ENCODE measurements at places on chromosomes 5 and 9.

GRCh38 chr9:20494035-20494434 lies 128.3 kb downstream of the MLLT3 start:
- DNase-seq, result no peak

DNA sequence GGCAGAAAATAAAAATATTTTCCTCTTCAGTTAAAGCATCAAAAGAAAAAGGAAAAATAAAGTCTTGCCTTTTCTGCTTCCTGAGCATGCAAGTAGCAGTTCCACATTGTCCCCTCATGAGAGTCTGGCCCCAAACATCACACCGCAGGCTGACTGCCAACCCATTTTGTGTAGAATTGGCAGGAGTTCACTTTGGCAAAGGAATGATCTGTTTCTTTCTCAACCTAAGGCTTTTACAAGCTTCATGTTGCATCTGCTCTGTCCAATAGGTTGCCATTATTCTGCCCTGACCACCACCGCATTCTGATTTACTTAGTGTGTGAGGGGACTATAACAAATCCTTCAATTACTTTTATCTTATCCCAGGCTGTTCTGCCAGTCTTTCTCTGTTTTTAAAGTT lies 249.5 kb downstream of the ISL1 start:
- no peak for DNase-seq

- DNase-seq, result no peak
Measured at GRCh38 chr5:137581776-137582175, 82.7 kb upstream of the SPOCK1 start.

DNA sequence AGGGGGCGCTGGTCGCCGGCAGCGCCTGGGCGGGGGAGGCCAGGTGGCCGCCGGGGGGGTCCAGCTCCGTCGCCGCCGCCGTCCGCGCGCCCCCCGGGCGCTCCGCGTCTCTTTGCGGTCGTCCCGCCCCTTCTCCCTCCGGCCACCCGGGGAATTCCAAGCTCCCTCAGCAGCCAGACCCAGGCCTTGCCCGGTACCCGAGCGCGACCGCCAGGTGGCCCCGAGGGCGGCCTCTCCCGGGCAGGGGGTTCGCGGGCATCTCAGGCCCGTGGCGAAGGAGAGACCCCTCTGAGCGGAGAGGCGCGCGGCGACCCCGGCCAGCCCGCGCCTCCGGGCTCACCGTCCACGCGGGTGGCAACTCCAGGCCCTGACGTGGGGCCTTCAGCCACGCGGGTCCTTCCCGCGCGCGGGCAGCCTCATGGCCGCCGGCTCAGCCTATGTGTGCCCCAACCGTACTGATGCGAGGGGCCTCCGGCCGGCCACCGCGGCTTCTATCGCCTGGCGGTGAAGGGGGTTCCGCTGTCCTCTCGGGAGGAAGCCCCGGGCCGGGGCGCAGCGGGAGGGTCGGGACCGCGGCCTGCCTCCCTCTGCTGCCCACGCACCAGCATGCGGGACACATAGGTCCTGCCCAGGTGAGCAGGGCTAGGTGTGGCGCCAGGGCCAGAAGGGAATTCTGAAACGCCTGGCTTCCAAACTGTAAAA lies 529 bp upstream of the NRARP start:
- no peak for DNase-seq

DNA sequence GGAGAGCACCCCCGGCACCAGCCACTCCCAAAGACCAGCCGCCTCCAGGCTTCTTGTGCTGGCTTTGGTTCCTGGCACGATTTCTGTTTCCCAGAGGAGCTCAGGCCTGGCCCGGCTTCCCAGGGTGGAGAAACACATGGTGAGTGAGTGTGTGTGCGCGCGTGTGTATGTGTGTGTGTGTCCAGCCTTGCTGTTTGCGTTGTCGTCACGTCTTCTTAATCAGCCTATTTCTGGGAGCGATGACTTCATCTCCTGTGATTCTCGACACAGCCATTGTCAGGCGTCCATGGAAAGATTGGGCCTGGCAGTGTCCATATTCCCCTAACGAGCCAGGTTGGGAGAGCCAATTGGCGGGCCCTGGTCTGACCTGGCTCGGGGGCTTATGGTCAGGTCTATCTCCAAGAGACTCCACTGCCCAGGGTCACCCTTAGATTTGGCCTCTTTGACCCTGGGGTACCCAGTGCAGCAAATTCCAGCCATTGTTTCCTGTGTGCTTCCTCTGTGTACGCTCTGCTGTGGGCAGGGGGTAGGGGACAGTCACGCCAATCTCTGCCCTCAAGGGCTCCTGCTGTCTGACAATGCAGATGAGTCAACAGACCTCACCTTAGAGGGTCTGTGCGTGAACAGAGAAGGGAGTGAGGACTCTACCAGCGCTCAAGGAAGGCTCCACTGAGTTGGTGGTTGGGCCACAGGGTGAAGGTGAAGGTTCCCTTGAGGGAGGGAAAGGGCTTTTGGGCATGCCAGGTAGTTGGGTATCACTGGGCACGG lies 73.8 kb downstream of the DAB2IP start:
- DNase-seq, result no peak

- DNase-seq, result no peak
Measured at GRCh38 chr9:107635101-107635802, 145.7 kb upstream of the KLF4 start.

DNA sequence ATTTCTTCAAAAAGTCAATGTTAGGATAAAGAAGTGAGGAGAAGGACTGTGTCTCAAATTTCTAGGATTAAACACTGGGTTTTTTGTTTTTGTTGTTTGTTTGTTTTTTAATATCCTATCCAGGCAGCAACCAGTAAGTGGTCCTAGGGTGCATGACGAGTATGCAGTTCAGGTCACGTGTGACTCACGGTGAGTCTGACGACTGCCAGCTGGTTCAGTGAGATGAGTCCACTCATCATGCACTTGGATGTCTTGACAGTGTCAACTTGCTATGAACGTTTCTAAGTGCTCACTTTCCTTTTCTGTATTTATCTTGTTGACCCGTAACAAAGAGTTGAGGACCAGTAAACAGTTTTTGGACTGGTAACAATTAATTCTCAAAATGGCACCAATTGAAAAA lies 32.7 kb downstream of the ATG10 start:
- no peak for DNase-seq

GRCh38 chr5:170617533-170618490 lies 114.0 kb downstream of the KCNIP1 start:
- no peak for DNase-seq

- no peak for DNase-seq
Measured at GRCh38 chr5:59275170-59275509, 618.4 kb downstream of the PDE4D start.

GRCh38 chr9:134343637-134344036 lies 17.4 kb downstream of the RXRA start:
- DNase-seq, result no peak

DNA sequence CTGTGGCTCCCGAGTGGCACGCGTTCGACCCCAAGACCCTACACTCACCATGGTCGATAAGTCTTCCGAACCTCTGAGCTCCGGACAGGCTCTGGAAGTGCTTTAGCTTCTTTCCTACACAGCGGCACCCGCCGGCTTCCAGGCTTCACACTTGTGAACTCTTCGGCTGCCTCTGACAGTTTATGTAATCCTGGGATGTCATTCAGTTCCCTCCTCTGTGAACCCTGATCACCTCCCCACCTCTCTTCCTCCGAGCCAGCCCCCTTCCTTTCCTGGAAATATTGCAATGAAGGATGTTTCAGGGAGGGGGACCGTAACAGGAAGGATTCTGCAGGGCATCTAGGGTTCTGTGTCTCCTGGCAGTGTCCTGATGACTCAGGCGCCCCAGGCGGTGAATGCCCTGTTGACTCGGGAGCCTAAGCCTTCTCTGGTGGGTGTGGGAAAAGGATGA lies at the start of gene CD14:
CD14 (minus strand) TSS at position 155 of the 451 bp plus-strand sequence; CDS start at position 51, 104 bp downstream.
- no peak for DNase-seq

GRCh38 chr9:34675048-34675714 lies 12.7 kb upstream of the CCL27 start:
- DNase-seq, result peak; percentile 85

GRCh38 chr9:27659001-27659400 lies 85.7 kb upstream of the C9orf72 start:
- no peak for DNase-seq

DNA sequence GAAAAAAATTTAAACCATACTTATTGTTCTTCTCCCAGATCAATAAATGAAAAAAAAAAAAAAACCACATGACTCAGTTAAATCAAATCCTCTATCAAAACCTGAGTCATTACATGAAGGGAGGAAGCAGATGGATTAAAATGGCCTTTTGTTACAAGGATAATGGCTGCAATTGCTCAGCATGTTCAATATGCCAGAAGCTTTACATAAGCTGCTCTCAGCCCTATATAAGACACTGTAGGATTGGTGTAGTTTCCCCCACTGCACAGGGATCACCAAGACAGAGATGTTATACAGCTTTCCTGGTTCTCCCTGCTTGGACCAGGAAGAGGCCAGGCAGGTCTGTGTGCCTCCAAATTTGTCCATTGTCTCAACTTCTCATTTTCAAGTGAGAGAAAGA lies 101.6 kb upstream of the MAP1B start:
- no peak for DNase-seq

- DNase-seq, result no peak
Measured at GRCh38 chr5:132812781-132813598, at the start of gene SOWAHA. TSS of gene SOWAHA (plus strand) at chr5:132813302. CDS start at chr5:132813622, 320 bp downstream.

DNA sequence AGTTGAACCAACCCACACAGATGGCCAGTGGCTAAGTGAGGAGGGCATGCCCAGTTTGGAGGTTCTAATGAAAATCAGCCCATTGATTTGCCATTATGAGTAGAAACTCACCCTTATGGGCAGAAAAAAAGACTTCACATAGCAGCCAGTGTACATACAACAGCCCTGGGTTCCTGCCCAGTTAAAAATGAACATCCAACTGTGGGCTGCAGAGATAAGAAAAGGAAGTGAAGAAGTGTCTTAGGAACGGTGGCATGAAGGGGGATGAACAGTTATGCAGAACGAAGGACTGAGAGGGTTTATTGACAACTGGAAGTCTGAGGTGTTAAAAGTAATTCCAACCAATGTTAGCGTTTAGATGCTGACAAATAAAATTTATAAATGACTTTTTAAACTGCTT lies 118.4 kb downstream of the MARCHF3 start:
- DNase-seq, result no peak

- DNase-seq, result no peak
Measured at GRCh38 chr5:95857185-95857945, 34.8 kb upstream of the GLRX start.

- DNase-seq, result no peak
Measured at GRCh38 chr9:133396952-133397351, 20.8 kb downstream of the STKLD1 start.

- no peak for DNase-seq
Measured at GRCh38 chr5:12095808-12096281, 191.6 kb upstream of the CTNND2 start.

- no peak for DNase-seq
Measured at GRCh38 chr9:33193818-33194217, 26.7 kb upstream of the B4GALT1 start.

DNA sequence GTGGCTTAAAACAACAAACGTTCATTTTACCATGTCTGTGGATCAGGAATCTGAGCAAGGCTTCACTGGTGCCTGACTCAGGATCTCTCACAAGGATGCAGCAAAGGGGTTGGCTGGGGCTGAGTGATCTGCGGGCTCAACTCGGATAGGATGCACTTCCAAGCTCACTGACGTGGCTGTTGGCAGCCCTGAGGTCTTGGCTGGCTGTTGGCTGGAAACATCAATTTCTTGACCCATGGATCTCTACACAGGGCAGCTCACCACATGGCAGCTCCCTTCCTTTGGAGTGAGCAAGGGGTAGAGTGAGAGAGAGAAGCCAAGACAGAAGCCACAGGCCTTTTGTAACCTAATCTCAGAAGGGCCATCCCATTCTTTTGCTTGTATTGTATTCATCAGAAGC lies 202.1 kb downstream of the NXNL2 start:
- DNase-seq, result no peak

DNA sequence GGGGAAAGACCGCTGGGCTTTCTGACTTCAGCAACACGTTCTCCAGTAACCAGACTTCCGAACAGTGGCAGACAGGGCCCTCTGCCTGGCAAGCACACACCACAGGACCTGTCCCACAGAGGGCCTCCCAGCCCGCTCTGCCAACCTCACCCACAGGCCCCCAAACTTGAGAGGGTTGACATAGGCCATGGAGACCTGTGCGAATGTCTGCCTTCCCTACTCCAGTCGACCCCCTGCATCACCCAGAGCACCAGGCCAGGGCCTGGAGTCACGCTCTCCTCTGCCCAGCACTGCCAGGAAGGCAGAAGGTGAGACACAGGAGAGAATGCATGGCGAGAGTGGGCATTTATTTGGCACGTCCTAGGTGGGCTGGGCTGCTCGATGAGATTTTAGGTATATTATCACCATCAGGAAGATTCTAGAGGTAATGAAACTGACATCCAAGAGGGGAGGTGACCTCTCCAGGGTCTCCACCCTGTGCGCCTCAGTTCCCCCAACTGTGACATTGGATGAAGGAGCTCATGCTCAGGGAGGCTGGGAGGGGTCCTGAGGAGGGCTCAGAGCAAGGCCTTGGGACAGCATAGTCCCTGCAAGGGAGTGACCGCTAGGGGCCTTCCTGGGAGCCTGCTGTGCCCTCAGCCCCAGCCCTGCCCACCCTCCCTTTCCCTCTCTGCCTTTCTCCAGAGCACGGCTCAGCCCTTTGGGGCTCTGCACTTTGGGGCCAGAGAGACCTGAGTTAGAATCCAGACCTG lies 54.9 kb downstream of the DUSP1 start:
- no peak for DNase-seq

DNA sequence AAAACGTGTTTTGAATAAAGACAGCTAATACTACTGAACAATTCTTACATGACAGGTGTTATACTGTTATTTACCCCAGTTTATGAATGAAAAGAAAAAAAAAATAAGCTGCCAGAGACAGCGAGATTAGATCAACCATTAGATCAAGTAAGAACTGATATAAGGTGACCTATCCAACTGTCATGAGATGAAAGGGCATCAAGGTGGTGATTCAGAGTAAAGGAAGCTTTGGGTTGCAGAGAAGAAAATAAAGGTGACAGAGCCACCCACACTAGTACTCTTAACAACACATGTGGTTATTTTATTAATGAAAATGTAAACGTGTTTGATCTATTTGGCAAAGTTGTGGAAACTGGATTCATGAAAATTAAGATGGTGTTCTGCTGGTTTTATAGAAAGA lies 435.2 kb downstream of the GABRG2 start:
- no peak for DNase-seq

DNA sequence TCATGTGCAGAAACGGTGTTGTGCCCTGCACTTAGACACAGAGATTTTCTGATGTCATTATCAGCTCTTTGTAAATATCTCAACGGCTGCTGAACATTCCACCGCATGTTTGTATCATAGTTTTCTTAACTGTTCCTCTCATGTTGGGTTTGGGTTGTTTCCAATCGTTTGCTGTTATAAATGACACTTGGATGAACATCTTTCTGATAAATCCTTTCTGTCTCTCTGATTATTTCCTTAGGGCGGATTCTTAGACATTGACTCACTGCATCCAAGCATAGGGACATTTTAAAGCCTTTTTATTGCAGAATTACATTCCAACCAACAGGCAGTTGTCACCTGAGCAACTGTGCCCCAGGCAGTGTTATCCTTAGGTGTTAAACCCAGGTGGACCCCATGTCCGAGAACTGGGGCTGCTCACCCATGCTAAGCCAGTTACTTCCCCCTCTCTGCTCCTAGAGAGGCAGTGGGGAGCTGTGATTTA lies 28.5 kb downstream of the COL5A1 start:
- no peak for DNase-seq

Data from activated effector memory CD4-positive, alpha-beta T cell treated with anti-CD3 and anti-CD28 coated beads, Interleukin-2, amount 50 U/mL, for 16 hours (primary cell).